ENCODE measurements at places on chromosomes 12 and 14.

GRCh38 chr12:93609281-93610192 lies 37.1 kb downstream of the SOCS2 start:
- no peak for DNase-seq

GRCh38 chr14:75174066-75174465 lies 2.3 kb downstream of the TMED10 start:
- DNase-seq, result no peak

DNA sequence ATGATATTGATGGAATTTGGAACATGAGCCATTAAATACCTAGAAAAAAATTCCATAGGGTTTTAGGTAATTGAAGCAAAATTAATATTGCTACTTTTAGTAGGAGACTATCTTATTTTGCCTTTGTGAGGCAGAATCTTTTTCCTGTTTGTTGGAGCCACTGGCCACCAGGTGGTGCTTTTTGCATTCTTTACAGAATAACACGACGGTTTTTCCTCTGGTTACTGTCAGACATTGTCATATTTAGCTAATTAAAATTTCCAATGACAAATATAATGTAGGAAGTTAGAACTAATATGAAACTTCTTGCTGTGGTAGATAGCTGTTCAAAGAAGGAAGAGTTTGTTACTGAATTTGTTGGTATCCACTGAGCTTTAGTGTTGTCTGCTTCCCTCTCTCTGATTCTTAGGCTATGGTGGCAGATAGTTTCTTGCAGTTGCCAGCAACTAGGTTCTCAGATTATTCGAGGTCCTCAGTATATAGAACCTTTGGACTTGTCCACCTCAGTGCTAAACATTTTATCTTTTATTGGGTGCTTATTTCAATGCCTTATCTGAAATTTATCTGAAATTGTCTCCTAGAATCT lies 25.7 kb downstream of the RAB21 start:
- peak; percentile 8 for DNase-seq

DNA sequence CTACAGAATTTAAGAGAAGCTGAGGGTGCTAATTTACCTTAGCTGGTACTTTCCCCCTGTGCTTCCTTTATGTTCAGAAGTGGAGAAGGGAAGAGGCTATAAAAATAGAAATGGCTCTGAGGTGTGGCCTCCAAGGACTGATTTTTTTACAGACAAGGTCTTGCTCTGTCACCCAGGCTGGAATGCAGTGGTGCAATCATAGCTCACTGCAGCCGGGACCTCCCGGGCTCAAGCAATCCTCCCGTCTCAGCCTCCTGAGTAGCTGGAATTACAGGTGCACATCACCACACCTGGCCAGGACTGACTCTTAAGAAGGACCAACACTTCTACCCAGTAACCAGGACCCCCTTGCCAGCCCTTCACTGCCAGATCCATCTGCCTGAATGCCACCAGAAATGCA lies 23.9 kb upstream of the NAP1L1 start:
- DNase-seq, result no peak

- DNase-seq, result no peak
Observed at GRCh38 chr14:77303417-77304156, 17.1 kb downstream of the POMT2 start.

- no peak for DNase-seq
Observed at GRCh38 chr14:49619730-49620129, 696 bp downstream of the RPL36AL start.

DNA sequence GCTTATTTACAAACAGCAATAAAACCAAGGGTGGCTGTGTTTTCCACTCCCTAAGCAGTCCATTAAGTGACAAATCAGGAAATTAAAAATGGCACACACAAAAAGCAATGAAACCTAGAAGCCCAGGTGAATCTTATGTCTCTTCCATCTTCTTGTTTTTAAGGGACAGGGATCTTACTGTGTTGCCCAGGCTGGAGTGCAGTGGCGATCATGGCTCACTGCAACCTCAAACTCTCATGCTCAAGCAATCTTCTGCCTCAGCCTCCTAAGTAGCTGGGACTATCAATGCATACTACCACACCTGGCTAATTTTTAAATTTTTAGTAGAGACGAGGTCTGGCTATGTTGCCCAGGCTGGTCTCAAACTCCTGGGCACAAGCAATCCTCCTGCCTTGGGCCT lies 52.4 kb upstream of the CERS5 start:
- DNase-seq, result no peak

DNA sequence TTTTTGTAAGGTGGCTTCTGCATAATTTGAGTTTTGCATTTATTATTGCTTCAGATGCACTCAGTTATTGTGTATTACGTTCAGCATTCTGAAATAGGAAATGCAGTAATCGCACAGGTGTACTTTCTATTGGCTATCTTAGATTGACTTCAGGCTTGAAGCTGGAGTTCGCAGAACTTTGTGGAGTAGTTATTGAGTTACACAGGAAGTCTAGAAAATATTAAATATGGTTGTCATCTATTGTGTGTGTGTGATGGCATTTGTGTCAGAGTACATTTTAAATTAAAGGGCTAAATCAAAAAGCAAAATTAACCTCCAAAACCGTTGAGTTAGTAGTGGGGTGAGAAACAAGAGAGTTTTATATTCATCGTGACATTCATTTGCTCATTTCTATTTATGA lies 2.7 kb downstream of the ARID2 start:
- no peak for DNase-seq

DNA sequence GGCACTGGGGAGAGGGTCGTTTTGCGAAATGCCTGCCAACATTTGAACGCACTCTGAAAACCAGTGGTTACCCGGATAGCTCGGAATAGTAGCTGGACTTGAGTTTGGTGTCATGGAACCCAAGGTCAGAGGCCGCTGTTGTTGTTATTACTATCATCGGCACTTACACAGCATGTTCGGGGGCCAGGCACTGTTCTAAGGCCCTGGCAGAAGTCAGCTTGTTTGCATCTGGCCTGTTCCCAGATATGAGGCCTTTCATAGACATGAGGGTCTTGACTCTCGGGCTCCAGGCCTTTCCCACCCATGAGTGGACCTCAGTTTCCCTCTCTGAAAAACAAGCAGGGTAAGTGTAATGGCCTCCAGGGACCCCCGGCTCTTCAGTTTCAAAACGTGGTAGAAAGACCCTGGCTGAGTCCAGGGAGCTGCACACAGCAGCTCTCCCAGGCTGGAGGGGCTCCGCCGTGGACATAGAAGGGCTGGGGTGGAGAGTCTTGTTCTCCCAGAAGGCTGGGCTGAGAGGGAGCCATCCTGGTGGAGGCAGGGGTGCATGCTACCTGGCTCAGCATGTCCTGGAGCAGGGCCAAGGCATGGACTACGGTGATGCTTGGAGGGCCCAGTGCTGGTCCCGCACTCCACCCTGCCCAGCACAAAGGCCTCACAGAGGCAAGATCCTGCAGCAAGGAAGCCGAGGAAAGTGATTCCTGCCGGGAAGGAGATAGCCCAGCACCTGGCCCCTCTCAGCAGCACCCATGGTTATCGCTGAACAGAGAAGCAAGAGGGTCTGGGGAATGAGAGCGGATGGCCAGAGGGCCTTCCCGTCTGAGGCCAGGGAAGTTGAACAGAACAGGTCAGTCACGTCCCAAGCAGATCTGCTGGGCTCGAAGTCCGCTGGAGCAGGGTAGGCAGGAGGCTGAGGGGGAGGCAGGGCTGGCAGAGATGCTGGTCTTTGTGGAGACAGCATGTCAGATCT lies 63.5 kb upstream of the C14orf180 start:
- no peak for DNase-seq

DNA sequence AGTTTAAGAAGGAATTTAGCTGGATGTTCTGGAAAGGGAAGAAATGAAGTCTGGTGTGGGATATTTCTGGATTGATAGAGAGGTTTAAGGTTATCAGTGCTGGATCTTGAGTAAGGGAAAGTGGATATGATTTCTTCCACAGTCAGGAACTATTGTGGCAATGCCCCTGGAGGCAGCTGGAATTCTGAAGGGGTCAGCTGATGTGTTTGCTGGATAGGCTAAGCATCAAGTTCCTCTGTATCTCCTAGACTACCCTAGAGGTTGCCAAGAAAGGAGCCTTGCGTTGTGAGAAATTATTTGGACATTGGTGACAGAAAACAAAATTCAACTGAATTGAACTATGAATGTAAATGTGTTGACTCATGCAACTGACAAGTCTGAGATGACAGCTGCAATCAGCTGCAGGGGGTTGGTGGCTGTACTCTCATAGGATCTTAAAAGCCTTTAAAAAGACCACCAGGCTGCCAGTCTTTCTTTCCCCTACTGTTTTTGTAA lies 244.4 kb downstream of the ATXN7L3B start:
- no peak for DNase-seq

DNA sequence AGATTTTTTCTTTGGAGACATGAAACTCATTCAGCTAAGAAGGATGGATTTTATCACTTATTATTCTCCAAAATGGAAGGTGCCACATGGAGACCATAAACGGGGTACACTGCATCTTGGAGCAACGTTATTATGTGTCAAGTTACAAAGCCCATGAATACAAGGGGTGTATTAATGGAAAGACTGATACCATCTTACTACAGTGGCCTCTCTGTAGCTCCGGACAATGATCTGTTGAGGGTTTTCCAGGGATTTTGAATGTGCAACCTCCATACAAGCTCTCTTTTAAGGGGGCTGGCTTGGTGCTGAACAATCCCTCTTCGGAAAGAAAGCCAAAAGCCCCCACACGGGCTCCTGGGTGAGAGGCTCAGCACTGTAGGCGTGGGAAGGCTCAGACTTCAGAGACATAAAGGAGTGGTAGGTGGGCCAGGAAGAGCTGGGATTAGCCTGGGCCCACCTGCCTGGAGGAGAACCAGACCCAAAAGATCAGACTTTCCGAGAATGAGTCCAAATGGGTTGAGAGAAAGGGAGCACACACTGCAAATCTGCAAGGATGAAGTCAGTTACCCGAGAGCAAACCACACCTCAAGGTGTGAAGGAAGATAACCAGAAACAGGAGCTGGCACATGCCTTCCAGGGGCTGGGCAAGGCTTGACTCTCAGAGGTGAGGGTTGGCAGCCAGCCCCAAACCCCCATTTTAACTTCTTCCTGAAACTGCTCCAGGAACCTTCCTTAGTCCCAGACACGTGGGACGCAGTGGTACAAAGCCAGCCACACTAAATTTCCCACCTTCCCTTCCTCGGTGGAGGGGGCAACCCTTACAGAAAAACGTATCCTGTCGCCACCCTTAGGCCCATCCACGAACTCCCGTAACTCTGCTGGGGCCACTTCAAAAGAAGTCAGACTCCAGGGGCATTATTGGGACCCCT lies 1.5 kb downstream of the VPS37B start:
- DNase-seq, result no peak

DNA sequence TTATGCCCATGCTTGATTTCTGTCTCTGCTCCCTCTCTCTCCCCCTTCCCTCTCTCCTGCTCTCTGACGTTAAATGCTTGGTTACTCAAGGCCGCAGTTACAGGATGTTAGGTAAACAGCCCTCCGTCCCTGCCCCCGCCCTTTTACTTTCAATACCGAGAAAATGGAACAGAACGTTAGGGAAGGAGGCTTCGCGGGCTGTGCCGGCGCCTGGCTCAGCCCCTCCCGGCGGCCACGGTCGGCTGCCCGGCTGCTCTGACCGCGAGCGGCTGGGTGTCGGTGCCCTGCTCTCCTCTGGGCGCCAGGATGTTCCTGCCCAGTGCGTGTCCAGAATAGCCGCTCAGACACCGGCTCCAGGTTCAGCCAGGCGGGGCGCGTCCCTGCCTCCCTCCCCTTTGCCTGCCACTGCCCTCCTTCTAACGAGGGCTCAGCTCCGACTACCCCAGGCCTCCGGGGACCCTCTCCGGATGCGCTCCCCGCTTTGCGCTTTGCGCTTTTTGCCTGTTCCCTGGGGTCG lies 166.1 kb downstream of the ADCK1 start:
- no peak for DNase-seq

GRCh38 chr14:74019408-74020137 lies 424 bp downstream of the BBOF1 start:
- DNase-seq, result no peak

DNA sequence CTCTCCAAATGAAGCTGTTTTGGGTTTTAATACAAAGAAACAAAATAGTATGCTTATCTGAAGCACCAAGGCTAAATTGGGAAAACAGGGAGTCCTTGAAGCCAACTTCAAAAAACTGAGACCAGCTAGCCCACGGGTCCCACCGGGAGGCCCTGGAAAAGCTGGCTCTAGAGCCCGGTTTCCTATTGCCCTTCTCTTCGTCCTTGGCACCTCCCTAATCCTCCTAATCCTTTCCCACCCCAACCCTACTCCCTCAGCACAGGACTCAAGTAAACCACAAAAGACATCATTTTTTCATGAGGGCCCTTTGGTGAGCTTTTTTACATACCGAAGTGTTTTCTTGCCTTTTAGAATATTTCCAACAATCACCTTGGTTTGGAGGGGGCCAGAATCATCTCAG lies 11.3 kb downstream of the LRRC74A start:
- DNase-seq, result no peak

- DNase-seq, result no peak
Observed at GRCh38 chr14:66802962-66803361, 295.0 kb downstream of the GPHN start.

GRCh38 chr12:2194571-2194970 lies 141.8 kb downstream of the CACNA1C start:
- no peak for DNase-seq

GRCh38 chr12:6224550-6224949 lies 24.4 kb downstream of the CD9 start:
- DNase-seq, result no peak

GRCh38 chr12:47943623-47944340 lies 19.6 kb upstream of the TMEM106C start:
- no peak for DNase-seq

DNA sequence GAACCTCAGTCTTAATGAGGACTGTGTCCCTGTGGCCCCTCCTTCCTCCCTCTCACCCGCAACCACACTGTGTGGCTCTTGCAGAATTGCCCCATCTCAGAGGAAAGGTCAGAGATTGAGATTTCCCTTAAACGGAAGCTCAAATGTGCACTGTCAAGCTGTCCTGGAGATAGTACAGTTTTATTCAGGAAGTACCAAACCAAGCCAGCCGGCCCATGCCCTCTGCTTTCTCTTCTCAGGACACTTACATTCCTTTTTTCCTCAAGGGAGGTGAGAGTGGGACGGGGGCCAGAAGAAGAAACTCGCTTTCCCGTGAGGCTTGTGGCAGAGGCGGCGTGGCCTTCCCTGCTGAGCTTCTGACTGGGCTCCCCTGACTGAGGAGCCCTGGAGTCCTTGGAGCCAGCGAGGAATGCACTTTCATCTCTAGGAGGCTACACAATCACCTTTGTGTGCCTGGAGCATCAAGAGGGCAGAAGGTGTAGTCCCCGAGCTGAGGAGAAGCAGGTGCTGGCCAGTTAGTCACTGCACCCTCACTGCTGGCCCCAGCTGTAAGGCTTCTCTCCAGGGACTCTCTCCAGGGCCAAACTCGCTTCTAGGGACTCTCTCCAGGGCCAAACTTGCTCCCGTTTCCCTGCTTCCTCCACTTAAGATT lies 24.1 kb upstream of the ATP2A2 start:
- no peak for DNase-seq

GRCh38 chr12:76470028-76470939 lies 89.3 kb downstream of the OSBPL8 start:
- DNase-seq, result no peak

- DNase-seq, result no peak
Observed at GRCh38 chr14:52882824-52883223, 68.0 kb downstream of the FERMT2 start.

DNA sequence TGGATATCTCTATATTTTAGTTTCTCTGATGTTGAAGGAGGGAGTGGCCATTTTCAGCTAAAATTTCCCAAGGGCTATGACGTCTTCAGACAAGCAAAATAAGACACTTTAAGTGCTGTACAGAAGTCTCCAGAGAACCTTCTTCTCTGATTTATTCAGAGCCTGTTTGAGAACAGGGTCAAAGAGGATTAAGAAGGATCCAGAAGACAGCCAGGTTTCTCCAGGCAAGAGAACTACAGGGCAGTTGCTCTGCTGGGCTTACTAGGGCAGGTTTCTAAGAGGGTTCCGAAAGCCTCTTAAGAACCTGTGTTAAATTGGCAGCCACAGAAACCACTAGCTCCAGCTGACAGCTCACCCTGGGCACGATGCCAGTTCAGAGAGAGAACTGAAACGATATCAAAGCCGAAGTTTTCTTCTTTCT lies 1.2 kb downstream of the MGP start:
- DNase-seq, result peak; percentile 47
